Kasumi-1 (cell line): ENCODE measurements at places on chromosomes 16 and 17.
A peak's percentile ranks its signal among the peaks of the same experiment; 100 is the strongest.

DNA sequence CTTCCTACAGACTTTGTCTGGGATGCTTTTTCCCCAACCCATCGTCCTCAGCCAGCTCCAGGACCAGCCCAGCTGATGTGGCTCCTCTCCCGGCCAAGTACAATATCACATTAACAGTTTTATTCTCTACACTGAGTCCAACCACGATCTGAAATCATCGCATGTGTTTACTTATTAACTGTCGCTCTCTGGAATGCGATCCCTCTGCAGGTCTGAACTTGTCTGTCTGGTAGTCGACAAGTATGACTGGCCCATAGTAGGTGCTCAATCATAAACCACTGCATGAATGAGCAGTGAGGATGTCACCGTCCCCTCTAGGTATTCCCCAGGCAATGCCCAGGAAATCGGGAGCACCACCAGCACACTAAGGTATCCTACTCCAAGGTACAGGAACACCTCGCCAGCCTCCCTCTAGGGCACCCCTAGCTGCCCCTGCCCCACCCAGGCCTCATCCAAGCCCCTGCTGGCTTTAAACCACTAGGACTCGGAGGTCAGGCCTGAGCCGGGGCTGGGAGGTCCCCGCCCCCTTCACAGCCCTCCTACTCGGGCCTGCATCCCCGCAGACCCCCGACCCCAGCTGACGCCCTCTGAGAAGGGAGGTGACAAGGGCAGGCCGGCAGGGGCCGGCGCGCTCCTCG is 27.7 kb downstream of the RTN4RL1 start:
- no peak for DNase-seq

GRCh38 chr17:37604556-37604955 is 4.7 kb downstream of the SYNRG start:
- DNase-seq: no peak

GRCh38 chr17:8798846-8799569 is at the start of gene MFSD6L:
MFSD6L (minus strand) TSS chr17:8799365; CDS start chr17:8799120, 245 bp downstream.
- DNase-seq: no peak

GRCh38 chr16:87851141-87851587 is 18.1 kb downstream of the SLC7A5 start:
- DNase-seq: no peak

- DNase-seq: peak; percentile 11
These were observed 737 bp downstream of the DHRS13 start for GRCh38 chr17:28901866-28902818.

DNA sequence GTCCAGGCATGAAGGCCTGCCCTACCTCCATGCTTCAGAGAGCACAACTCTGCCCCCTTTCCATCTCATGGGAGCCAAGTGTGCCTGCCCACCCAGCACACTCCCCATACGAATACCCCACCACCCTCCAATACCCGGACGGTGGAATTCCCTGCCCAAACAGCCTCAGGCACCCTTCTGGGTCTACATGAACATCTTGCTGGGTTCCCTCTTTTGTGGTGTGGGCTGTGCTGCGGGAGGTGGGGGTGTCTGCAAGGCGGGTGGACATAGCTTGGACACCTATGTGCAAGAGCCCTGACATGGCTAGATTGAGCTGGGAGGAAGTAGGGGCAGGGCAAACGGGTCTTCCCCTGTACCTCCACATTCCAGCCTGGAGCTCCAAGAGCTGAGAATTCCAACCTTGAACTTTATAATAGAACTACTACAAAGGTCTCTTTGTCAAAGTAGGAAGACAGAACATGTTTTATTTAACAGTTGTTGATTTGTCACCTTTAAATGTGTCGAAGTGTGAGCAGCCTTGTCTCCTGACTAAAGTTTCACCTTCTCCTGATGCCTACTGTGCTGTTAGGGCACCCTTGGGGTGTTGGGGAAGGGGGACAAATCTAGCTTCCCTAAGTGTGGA is 9.1 kb downstream of the SLC6A2 start:
- DNase-seq: no peak

GRCh38 chr16:38941-39892 is 14.2 kb downstream of the POLR3K start:
- DNase-seq: no peak

DNA sequence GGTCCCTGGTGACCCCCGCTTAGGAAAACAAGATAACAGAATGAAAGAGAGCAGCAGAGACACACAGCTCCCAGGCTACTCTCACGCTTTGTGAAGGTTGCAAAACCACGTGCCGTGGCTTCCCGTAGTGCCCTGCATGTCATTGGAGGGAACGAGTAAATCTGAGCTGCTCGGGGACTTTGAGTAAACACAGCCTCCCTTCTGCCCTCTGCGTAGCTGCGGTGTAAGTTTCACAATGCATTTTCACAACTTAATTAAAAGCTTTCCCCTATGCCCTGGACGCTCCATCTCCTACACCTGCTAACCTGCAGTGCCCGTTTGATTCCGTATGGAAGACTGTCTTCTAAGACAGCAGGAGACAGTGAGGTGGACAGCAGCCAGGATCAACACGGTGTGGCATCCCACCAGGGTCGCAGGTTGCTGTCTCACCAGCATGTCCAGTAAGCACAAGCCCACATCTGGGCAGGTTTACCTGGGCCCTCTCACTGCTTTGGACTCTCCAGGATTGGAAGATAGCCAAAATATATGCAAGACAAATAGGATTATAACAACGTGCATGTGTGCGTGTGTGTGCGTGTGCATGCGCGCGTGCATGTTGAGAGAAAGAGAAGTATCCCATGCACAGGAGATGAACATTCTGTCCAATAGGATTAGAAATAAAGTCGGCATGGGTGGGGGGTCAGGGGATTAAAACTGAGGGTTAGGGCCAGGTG is 116.4 kb upstream of the RCVRN start:
- DNase-seq: no peak

DNA sequence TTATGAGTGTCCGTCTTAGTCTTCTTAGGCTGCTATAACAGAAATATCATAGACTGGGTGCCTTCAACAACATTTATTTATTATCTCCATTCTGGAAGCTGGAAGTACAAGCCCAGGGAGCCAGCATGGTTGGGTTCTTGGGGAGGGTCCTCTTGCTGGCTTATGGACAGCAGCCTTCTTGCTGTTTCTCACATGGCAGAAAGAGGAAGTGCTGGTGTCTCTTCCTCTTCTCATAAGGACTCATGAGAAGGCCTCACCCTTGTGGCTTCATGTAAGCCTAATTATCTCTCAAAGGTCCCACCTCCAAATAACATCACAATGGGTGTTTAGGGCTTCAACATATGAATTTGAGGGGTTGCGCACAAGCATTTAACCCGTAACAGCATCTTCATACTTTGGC is 207.0 kb upstream of the COX10 start:
- DNase-seq: peak; percentile 1
